ENCODE measurements at places on chromosomes 2 and 18. TPM values are rescaled to one million over a fixed set of nuclear protein-coding genes. Genes with fewer than 3 reads are reported as not detected.

- no peak for DNase-seq
Measured at GRCh38 chr2:5453220-5454050, 238.7 kb upstream of the SOX11 start.

- no peak for DNase-seq
Measured at GRCh38 chr2:11904029-11904428, 157.6 kb downstream of the LPIN1 start.

DNA sequence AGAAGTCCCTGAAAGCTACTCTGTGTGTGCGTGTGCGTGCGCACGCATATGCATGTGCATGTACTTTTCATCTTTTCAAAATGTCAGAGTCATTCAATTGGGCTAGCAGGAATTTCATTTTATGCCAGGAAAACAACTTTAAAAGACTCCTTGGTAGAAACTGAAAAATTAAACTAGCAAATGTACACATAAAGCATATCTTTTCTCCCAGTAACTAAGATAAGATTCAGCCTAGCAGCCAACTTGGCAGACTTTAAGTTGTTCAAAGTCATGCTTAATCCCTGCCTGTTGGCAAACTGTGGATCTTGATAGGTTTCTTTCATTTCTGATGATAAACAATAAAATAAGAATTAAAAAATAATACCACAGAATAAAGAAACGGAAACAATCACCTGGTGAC is 1129.1 kb downstream of the LRP1B start:
- DNase-seq = peak; percentile 73

- no peak for DNase-seq
Measured at GRCh38 chr2:128271911-128272600, 46.6 kb downstream of the HS6ST1 start.

DNA sequence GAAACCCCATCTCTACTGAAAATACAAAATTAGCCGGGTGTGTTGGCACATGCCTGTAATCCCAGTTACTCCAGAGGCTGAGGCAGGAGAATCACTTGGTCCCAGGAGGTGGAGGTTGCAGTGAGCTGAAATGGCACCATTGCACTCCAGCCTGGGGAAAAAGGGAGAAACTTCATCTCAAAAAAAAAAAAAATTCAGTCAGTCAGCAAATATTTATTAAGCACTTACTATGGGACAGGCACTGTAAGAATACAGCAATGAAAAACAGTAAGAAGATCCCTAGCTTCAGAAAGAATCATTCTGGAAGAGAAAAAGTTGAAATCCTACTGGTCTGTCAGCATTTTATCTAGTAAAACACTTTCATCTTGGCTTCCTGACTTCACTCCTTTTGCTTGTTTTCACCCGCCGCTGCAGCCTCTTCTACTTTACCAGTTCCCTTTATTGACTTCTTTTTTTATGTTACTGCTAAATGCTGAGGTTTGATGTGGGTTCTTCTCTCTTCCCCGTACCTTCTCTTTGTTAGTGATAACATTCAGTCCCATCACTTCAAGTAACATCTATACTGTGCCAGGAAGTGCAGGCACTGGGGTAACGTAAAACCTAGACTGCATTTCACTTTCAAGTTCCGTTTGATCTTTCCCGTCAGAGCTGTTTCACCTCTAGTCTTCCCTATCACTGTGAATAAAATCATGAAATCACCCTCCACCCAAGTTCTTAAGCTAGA is 10.8 kb upstream of the TAF4B start:
- DNase-seq = no peak

DNA sequence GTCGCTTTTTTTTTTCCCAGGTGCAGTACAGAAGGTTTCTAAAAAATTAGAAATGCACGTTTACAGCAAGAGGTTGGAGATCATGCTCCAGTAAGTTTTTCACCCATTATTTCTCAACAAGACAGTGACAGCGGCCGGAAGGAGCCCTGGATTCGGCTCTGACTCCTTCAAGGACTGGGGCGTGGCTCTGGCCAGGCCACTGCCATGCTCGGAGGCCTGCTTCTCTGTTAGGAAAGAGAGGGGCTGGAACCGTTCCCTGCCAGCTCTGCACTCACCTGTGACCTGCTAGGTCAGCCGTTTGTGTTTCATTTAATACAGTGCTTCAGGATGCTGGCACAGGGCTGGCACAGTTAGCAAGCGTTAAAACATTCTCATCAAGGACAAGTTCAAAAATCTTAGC is 6.7 kb upstream of the IAH1 start:
- DNase-seq = no peak

GRCh38 chr2:165794536-165794928 is 485 bp upstream of the GALNT3 start:
- DNase-seq = peak; percentile 22

- peak; percentile 37 for DNase-seq
Measured at GRCh38 chr2:119476301-119477112, 44.9 kb downstream of the TMEM37 start.

DNA sequence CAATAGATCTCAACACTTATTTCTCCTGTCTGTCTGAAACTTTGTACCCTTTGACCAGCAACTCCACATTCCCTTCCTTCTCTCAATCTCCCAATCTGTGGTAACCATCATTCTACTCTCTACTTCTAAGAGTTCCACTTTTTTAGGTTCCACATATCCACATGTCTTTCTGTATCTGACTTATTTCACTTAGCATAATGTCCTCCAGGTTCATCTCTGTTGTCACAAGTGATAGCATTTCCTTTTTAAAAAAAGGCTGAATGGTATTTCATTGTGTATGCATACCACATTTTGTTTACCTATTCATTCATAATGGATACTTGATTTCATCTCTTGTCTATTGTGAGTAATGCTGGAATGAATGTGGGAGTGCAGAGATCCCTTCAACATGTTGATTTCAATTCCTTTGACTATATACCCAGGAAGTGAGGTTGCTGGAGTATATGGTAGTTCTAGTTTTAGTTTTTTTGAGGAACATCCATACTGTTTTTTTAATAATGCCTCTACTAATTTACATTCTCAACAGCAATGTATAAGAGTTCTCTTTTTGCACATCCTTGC is 18.8 kb upstream of the MMADHC start:
- no peak for DNase-seq

GRCh38 chr2:157473581-157473980 is 29.7 kb upstream of the CYTIP start:
- no peak for DNase-seq

GRCh38 chr18:49109565-49110251 is 158.9 kb upstream of the SMAD7 start:
- no peak for DNase-seq

- peak; percentile 93 for DNase-seq
Measured at GRCh38 chr2:217890445-217890844, 112.3 kb downstream of the TNS1 start.

DNA sequence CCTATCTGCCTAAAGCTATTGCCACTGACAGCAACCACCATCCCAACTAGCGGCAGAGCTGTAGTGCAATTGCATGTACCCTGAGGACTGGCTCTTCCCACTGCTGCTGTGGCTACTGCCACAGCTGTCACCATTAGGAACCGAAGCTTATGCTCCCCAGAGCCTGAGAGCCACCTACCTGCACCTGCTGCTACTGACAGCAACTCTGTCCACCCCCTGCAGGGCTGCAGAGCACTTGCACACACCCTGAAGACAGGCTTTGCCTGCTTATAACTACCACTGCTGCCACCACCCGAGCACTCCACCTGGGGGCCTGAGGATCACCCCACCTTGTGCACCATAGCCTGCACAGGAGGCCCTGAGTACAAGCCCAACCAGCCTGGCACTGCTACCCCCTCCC is 217.6 kb upstream of the FOSL2 start:
- DNase-seq = no peak

DNA sequence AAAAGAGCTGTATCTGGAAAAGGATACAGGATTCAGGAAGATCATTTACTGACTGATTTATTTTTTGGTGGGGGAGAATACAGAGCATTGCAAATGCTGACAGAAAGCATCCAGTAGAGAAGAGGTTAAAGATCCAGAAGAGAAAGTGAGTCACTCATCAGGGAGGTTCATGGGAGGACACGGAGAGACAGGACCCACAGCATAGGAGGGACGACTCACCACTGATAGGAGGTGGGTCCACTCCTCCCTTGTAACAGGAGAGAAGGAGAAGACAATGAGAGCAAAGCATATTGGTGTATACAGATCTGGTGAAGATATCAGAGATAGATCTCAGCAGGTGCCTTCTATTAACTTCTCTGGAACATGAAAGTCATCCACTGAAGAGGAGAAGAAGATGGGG is 142.4 kb upstream of the AQP4 start:
- DNase-seq = no peak

- no peak for DNase-seq
Measured at GRCh38 chr2:237743024-237743423, 55.6 kb upstream of the RBM44 start.

- no peak for DNase-seq
Measured at GRCh38 chr2:230711224-230711623, 1.4 kb upstream of the CAB39 start.

DNA sequence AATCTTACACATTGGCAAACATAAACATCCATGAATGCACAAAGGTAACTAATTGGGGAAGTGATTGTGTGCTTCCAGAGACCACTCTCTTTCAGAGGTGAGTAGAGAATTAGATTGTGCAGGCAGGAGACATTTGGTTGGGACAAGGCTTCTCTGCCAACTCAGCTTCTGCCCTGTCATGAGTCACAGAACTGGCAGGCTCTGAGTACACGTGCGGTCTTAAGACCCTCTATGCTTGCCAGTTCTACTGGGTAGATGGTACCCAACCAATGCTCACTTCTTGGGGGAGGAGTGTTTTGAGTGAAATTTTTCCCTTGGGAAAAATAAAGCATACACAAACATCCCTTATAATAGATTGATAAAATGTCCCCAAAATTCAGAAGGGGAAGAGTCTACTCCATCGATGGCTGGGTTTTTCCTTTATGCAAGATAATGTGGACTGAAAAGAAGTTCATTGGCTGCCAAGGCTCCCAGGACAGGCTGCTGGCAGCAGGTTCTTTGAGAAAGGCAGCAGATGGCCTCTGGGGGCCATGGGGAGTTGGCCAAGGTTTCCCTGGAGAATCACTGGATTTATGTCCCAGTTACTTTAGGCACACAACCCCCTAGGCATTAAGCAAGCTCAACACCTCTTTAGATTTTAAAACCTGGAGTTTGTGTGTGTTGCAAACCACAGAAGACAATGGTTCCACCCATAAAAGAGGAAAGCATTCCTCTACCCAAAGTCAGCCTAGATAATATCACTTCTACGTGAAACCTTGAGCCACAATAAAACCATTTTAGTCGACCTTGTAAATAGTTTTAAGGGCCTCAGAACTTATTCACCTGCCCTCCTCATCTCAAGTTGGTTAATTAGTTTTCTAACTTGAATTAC is 417.0 kb downstream of the TXNL1 start:
- no peak for DNase-seq

DNA sequence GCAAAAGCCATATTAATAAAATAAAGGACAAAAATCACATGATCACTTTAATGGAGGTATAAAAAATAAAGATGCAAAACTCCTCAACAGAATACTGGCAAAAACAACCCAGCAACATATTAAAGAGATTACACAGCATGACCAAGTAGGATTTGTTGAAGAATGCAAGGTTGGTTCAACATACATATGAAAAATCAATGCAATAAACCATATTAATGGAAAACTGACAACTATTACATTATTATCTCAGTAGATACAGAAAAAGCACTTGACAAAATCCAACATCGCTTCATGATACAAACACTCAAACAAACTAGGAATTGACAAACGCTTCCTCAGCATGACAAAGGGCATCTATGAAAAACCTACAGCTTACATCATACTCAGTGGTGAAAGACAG is 76.7 kb downstream of the CRACDL start:
- no peak for DNase-seq

GRCh38 chr2:1249897-1250687 is 163.2 kb upstream of the TPO start:
- no peak for DNase-seq

DNA sequence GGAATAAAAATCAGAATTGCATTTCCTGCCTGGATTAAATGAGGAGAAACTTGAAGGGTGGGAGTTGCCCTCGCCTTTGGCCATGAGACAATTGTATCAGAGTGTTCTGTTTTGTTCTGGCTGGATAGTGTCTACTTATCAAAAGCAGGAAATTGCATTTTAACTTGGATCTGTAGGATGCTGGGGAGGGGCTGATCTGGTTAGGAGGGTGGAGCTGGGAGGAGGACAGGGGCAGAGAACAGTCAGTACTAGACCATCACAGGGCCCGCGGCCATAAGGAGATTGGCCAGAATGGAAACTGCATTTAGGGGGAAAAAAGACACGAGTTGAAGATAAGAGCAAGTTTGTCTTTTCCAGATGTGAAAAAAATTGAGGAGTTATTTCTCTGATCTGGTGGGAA is 199.1 kb upstream of the POU3F3 start:
- no peak for DNase-seq

- no peak for DNase-seq
Measured at GRCh38 chr2:106830191-106830590, 55.8 kb downstream of the ST6GAL2 start.

DNA sequence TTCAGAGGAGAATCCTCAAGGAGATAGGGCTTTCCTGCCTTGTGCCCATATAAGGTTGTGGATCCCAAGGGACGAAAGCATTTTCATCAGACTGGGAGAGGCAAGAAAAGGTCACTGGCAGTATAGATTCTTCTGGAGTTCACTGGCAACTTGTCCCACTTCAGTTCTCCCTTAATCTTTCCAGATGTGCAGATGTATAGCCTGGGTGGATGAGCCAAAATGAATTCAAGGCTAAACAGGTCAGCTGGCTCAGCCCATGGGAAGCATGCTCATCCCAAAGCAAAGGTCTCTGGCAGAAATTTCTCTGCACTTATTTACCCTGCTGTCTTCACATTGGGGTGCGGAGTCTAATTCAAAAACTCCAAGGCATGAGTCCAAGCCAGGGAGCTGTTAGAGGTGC is 148.9 kb upstream of the TNP1 start:
- no peak for DNase-seq

DNA sequence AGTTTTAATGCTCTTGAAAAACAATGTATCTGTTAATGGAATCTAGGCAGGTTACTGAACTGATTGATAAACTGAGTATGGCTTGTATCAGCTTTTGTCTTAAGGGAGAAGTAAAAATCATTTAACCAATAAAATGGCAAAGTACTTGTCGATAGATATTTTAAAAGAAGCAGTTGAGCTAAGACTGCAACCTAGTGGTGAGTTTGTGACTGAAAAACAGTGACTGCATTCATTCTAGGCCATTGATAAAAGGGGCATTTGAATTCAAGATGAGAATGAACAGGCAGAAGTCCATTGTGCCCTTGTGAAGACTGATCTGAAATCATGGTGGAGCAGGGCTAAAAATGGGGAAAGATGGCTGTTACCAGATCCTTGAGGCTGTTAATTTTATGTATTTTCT is 59.4 kb upstream of the MSTN start:
- DNase-seq = peak; percentile 54

SH3BP4 gene
- total RNA-seq = 49.7 TPM

FN1 gene
- total RNA-seq = 3,314 TPM

IL1R2 gene
- total RNA-seq = 0.57 TPM

ALK gene
- 0.27 TPM for total RNA-seq

MOCOS gene
- 3.5 TPM for total RNA-seq

KIF3C gene
- total RNA-seq = 11.8 TPM

MOGAT1 gene
- total RNA-seq = not detected

LAMA1 gene
- total RNA-seq = 30.1 TPM

VWA3B gene
- not detected for total RNA-seq

ZNF2 gene
- total RNA-seq = 6.9 TPM

RESP18 gene
- not detected for total RNA-seq

AGXT gene
- total RNA-seq = not detected

TEKT4 gene
- not detected for total RNA-seq

FIGLA gene
- total RNA-seq = not detected
